ENCODE measurements at places on chromosomes 2 and 18.

GRCh38 chr2:78237704-78238103 is 715.5 kb upstream of the LRRTM4 start:
- no peaks in the 10 kb centered on the region for H3K4me1 ChIP-seq
- no peaks in the 10 kb centered on the region for H3K36me3 ChIP-seq
- no peaks in the 10 kb centered on the region for H3K27me3 ChIP-seq
- H3K27ac ChIP-seq: no peak overlapping the region
- no peak for DNase-seq

DNA sequence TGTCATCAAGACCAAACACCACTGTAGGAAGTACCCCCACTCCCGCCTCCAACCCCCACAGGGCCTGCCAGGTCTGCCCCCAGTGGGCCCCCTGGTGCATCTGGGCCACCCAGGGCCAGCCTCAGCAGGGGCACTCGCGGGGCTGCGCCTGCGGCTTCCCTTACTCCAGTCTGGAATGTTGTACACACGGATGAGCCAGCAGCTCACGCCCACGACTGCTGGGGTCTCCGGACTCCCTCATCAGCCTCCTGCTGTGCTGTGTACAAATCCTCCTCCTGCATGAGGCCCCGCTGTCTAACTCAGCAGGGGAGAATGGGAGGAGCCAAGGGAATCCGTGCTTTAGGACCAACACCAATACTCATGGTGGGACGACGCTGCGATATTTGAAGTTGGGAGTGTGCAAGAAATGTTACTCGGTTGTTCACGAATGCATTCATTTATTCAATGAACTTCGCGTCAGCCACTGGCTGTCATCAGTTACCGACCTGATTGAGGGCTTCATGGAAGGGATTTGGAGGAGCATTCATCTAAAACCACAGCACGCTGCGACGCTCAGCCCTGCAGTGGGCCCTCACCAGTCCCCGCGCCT is 654 bp upstream of the ASB1 start:
- peak overlapping the region; percentile 85 for H3K4me3 ChIP-seq
- DNase-seq: no peak
- peaks cover 12% of the 10 kb centered on the region for H3K36me3 ChIP-seq
- peak overlapping the region; percentile 94 for H3K27ac ChIP-seq

DNA sequence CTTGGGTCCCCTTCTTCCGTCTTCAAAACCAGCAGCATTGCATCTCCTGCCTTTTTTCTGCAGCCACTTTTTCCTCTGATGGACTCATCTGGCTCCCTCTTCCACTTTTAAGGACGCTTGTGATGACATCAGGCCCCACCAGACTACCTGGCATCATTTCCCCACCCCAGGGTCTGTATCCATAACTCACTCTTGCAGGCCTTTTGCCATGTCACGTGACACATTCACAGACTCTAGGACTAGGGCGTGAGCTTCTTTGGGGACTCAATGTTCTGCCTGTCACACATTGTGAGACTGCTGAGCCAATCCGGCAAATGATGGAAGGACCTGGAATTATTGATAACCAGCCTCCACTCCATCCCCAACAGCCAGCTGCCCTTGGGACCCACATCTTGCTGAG is 23.6 kb downstream of the NPPC start:
- H3K27ac ChIP-seq: no peak overlapping the region
- no peak overlapping the region for H3K4me3 ChIP-seq
- no peaks in the 10 kb centered on the region for H3K27me3 ChIP-seq
- no peak for DNase-seq

DNA sequence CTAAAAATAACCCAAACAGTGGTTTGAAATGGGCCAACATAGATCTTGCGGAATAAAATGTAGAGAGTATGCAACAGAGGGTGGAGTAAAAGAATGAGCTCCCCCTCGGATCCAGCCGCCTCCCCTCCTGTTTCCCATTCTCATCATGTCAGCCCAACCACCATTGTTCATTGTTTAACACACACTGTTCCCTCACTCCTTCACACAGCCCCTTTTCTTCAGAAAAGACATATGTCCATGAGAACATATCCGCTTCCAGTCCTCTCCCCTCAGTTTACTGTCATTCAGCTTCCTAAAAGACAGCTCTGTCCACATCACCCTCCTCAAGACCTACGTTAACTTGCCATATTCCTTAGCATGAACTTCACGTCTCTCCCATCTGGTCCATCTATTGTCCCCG is 62.9 kb upstream of the SERTAD2 start:
- H3K36me3 ChIP-seq: no peaks in the 10 kb centered on the region
- no peak overlapping the region for H3K4me3 ChIP-seq
- no peaks in the 10 kb centered on the region for H3K27me3 ChIP-seq

GRCh38 chr2:133652398-133652797 is 84.1 kb upstream of the NCKAP5 start:
- H3K36me3 ChIP-seq: no peaks in the 10 kb centered on the region
- H3K4me3 ChIP-seq: no peak overlapping the region
- H3K4me1 ChIP-seq: no peaks in the 10 kb centered on the region
- no peak for DNase-seq
- H3K27ac ChIP-seq: no peak overlapping the region
- no peaks in the 10 kb centered on the region for H3K27me3 ChIP-seq

DNA sequence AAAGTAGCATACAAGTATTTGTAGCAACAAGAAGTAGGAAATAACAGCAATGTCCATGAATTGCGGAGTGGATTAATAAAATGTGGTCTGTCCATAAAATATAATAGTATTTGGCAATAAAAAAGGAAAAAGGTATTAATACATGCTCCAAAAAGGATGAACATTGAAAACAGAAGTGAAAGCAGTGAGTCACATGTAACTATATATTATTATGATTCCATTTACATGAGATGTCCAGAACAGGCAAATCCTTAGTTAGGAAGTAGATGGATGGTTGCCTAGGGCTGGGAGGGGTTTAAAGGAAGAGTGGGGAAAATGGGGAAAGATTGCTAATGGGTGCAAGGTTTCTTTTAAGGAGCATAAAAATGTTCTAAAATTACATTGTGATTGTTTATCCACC is 44.5 kb downstream of the CCDC74A start:
- H3K27ac ChIP-seq: no peak overlapping the region
- H3K36me3 ChIP-seq: no peaks in the 10 kb centered on the region
- no peaks in the 10 kb centered on the region for H3K4me1 ChIP-seq
- DNase-seq: no peak

DNA sequence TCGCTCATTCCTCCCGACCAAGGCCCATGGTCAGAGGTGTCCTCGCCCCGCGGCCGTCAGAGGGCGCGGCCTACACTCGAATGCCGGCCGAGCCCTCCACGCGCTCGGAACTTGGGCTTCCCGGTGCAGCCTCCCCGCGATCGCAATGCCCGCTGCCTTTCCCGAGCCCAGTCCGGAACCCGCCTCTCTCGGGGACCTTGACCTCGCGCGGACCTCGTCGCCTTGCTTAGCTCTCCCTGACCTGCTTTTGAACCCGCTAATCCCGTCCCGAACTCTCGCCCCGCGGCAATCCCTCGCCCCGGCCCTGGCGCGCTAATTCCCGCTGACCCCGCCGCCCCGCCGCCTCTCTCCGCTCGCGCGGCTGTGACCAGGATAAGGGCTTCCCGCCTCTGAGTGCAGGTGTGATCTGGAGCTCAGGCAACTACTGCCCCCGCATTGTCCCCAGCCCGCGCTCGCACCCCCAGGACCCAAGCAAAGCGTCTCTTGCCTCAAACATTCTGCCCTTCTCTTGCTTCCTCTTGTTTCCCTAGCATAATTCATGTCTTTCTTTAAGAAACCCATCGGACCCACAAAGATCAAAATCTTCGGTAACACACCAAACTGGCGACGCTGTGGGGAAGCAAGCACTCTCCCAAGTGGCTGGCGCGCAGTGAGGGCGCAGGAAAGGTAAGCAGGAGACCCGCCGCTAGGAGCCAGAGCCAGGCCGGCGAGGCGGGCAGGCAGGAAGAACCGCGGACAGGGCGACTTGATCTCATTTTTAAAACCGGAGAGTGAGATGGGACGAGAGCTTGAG is 46.6 kb upstream of the ATP6V1B1 start:
- peaks cover 19% of the 10 kb centered on the region for H3K4me1 ChIP-seq
- no peak overlapping the region for H3K27ac ChIP-seq
- DNase-seq: no peak
- peaks cover 15% of the 10 kb centered on the region for H3K27me3 ChIP-seq

- no peaks in the 10 kb centered on the region for H3K36me3 ChIP-seq
- no peaks in the 10 kb centered on the region for H3K27me3 ChIP-seq
- H3K4me1 ChIP-seq: no peaks in the 10 kb centered on the region
- H3K27ac ChIP-seq: no peak overlapping the region
- no peak overlapping the region for H3K4me3 ChIP-seq
Observed at GRCh38 chr18:11969904-11970835, 11.1 kb upstream of the IMPA2 start.

DNA sequence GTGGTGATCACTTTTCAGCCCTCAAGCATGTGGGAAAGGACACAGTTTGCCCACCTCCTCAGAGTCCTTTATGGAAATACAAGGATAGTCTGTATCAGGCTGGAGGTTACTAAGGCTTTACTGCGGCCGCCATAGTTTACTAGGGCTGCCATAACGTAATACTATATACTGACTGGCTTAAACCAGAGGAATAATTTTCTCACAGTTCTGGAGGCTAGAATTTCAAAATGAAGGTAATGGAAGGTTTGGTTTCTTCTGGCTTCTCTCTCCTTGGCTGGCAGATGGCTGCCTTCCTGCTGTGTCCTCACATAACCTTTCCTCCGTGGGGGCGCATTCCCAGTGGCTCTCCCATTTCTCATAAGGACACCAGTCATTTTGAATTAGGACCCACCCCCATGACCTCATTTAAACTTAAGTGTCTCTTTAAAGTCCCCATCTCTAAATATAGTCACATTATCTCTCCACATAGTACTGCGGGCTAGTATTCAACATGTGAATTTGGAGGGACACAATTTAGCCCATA is 12.5 kb upstream of the ATIC start:
- no peaks in the 10 kb centered on the region for H3K27me3 ChIP-seq
- no peak overlapping the region for H3K4me3 ChIP-seq
- no peak for DNase-seq
- H3K27ac ChIP-seq: no peak overlapping the region

- no peak overlapping the region for H3K4me3 ChIP-seq
- H3K4me1 ChIP-seq: peaks cover 18% of the 10 kb centered on the region
- no peak for DNase-seq
- no peaks in the 10 kb centered on the region for H3K36me3 ChIP-seq
Observed at GRCh38 chr2:100199421-100199820, 57.0 kb upstream of the AFF3 start.

- no peak overlapping the region for H3K4me3 ChIP-seq
- no peaks in the 10 kb centered on the region for H3K27me3 ChIP-seq
- H3K4me1 ChIP-seq: no peaks in the 10 kb centered on the region
- H3K36me3 ChIP-seq: no peaks in the 10 kb centered on the region
- DNase-seq: no peak
Observed at GRCh38 chr2:96423828-96424227, 81.3 kb downstream of the NEURL3 start.

DNA sequence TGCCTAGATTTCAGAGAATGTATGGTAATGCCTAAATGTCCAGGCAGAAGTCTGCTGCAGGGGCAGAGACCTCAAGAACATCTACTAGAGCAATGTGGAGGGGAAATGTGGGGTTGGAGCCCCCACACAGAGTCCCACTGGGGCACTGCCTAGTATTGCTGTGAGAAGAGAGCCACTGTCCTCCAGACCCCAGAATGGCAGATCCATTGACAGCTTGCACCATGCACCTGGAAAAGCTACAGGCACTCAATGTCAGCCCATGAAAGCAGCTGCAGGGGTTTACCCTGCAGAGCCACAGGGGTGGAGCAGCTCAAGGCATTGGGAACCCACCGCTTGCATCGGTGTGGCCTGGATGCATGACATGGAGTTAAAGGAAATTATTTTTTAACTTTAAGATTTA is 314.1 kb downstream of the CYRIA start:
- H3K27ac ChIP-seq: no peak overlapping the region
- no peaks in the 10 kb centered on the region for H3K27me3 ChIP-seq
- no peak overlapping the region for H3K4me3 ChIP-seq
- no peak for DNase-seq
- no peaks in the 10 kb centered on the region for H3K4me1 ChIP-seq

Measured in esophagus squamous epithelium (tissue), 5 donors.